AG10803 (cell line): ENCODE measurements at places on chromosomes 13 and 19.

- DNase-seq, result peak; percentile 92
These were observed 39.8 kb upstream of the IGFL4 start for GRCh38 chr19:46080561-46080960.

DNA sequence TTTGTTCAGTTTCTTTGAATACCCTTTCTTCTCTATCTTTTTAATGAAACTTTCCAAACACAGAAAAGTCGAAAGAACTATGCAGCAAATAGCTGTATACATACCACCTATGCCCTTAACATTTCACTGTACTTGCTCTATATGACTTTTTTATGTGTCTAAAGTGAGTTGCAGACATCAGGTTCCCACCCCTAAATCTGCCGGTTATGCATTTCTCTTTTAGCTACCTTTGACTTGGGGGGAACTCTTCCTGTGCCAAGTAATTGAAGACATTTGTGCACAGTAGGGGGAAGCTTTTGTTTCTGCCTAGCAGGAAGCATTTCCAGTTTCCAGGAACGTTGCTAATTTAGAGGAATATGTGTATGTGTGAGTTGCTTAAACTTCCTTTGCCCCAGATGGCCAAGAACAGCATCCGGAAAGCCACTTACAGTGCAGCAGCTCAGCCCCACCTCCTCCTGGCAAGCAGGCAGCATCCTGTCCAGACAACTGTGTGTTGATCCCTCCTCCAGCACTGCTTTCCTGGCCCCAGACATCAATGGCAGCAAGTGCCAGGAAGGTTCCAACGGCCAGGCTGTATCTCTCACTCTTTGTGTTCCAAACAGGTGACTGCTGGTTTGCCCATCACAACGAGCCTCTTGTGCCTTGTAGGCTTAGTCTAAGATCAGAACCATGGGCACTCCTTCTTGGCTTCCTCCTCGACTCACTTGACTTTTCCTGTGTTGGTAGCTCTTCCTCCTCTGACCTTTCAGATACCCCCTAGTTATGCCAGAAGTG lies 14.7 kb upstream of the GRAMD1A start:
- DNase-seq, result peak; percentile 41

DNA sequence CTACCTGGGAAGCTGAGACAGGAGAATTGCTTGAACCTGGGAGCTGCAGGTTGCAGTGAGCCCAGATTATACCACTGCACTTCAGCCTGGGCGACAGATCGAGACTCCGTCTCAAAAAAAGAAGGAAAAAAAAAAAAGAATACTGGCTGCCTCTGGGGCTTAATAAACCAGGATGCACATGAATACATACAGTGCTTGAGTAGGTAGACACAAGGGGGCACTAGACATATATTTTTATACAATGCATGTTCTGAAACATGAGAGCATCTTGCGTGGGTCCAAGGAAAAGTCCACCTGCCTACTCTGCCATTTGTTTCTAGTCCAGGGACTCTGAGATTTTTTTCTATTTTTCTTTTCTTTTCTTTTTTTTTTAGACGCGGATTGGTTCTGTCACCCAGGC lies 31.2 kb downstream of the KEAP1 start:
- peak; percentile 46 for DNase-seq

- DNase-seq, result no peak
These were observed 349.7 kb downstream of the LIG4 start for GRCh38 chr13:107865643-107866031.

DNA sequence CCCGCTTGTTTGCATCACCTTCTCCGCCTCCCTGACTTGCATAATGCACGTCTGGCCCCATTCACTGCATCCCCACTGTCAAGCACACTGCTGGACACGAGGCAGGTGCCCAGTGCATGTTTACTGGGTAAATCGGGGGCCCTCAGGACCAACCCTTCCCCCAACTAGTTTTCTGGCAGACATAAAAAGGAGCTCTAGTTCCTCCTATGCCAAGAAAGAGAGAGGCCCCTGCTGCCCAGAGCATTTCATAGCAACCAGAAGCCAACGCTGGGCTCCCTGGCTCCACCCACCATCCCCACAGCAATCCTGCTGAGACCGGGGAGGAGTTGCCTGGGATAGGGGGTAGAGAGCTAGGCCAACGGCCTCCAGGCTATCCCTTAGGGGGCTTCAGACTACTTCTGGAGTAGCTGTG lies 23.2 kb downstream of the ANKRD27 start:
- DNase-seq, result no peak

- DNase-seq, result no peak
These were observed 72.8 kb downstream of the GNG7 start for GRCh38 chr19:2629491-2630351.

DNA sequence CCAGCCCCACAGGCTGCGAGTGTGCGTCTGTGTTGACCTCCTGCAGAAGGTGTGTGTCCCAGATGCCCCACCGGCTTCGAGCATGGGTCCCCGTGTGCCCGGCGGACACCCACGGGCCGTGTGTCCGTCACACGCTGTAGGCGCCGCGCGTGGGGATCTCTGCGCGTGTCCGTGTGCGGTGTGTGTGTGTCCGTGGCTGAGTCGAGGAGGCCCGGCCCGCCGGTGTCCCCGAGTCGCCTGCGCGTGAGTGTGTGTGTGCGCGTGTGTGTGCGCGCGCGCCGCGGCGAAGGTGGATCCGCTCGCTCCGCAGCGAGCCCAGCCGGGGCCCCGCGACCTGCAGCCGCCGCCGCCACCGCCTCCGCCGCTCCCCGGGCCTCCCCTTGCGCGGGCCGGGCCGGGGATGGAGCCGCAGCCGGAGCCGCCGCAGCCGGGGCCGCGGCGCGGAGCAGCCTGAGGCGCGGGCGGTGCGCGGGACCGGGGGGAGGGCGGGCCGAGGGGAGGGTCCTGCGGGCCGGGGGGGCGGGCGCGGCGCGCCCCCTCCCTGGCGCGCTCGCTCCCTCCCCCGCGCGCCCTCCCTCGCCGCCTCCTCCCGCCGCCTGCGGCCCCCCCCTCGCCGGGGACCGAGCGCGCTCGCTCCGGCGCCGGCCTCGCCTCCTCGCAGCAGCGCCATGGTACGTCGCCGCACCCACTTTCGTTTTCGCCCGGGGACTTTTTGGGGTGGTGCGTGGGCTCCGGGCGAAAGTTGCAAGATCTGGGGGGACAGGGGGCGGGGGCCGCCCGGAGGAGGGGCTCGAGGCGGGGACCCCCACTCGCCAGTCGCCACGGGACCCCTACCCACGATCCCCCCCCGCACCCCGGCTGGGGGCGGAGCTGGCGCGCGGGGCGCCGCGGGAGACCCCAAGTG lies 7.1 kb upstream of the NFIC start:
- DNase-seq, result peak; percentile 59

- no peak for DNase-seq
These were observed 416.5 kb downstream of the FGF14 start for GRCh38 chr13:101985321-101985720.

- DNase-seq, result no peak
These were observed 238.3 kb downstream of the COG6 start for GRCh38 chr13:39893808-39894207.
